ENCODE measurements at places on chromosomes 1 and 21.
A peak's percentile ranks its signal among the peaks of the same experiment; 100 is the strongest.

GRCh38 chr1:162571696-162572095 is 10.2 kb downstream of the UAP1 start:
- no peak for DNase-seq

DNA sequence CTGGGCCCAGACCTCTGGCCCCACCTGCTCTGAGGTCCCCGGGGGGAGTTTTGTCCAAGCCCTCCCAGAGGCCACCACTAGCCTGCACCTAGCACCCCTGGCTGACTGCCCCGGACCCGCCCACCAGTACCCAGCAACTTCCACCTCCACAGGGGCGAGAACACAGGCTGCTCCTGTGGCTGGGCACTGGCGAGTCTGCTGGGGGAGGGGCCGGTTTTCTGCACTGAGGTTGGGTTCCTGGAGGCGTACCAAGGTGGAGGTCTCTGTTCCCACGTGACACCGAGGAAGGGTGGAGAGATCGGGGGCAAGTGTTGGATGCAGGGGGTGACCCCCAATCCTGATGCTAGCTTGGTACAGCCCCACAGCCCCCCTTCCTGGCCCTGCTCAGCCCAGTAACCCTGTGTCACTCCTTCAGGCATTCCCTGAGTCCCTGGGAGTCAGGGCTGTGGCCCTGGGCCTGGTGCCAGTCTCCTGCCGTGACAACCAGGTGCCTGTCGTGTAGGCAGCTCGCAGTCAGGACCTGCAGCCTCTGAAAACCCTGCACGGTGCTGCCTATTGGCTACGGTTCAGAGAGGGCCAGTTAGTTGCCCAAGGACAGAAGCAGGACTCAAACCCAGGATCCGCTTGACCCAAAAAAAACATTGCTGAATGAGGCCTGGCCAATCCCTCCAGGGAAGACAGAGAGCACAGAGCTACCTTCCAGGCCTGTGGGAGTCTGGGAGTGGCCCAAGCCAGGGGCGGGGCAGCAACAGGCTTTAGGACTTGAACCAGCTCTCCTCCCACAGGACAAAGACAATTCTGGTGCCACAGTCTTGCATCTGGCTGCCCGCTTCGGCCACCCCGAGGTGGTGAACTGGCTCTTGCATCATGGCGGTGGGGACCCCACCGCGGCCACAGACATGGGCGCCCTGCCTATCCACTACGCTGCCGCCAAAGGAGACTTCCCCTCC is 3.1 kb downstream of the ESPN start:
- no peak for DNase-seq

GRCh38 chr1:7645751-7646048 is 125.4 kb upstream of the VAMP3 start:
- DNase-seq: no peak

- no peak for DNase-seq
Measured at GRCh38 chr21:39720126-39720778, 24.7 kb upstream of the IGSF5 start.

DNA sequence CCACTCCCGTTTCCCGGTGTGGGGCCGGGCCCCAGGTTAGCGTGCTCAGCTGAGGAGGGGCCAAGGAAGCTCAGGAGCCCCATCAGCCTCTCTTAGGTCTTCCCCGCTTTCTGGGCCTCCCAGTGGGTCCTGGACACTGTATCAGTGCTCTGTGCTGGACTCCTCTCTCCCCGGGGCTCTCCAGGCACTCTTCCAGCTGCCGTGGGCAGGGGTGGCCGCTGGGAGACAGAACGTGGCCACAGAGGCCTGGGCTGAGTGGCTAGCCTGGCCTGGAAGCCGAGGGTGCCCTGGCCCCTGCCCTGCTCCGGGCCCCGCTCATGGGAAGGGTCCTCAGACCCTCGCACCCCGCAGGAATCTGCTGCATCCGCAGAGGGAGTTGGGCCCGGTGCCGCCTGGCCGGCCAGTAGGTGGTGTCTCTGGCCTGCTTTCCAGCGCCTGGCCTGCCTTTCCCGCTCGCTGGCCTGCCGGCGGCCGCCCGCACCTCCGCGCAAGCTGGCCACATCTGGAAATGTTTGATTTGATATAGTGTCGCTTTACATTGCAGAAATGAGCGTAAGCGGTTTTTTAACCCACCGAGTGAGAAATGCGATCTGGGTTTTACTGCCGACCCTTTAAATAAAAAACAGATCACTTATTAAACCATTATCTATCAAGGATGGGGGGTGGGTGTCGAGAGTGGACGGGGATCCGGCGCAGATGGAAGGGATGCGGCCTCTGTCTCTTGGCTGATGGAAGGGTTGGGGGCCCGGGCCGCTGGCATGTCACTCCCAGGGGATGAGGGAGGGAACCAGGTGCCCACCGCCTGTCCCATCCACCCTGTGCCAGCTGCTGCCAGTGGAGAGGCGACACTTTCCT is 74.4 kb upstream of the TTC34 start:
- DNase-seq: no peak

GRCh38 chr1:110003747-110004428 is 19.3 kb downstream of the AHCYL1 start:
- peak; percentile 91 for DNase-seq

GRCh38 chr21:36816561-36817130 is 117.7 kb downstream of the SIM2 start:
- DNase-seq: no peak

- DNase-seq: no peak
Measured at GRCh38 chr1:97780884-97781283, 139.9 kb downstream of the DPYD start.

- no peak for DNase-seq
Measured at GRCh38 chr1:112710586-112710985, 3.7 kb upstream of the RHOC start.

- no peak for DNase-seq
Measured at GRCh38 chr1:94726981-94727685, 93.0 kb upstream of the SLC44A3 start.

- no peak for DNase-seq
Measured at GRCh38 chr1:54355931-54356679, 50.1 kb downstream of the SSBP3 start.

GRCh38 chr1:81224222-81224621 is 576.5 kb upstream of the ADGRL2 start:
- DNase-seq: no peak

GRCh38 chr1:86913399-86913895 is 479 bp downstream of the SELENOF start:
- no peak for DNase-seq

GRCh38 chr1:32536764-32537163 is 2.5 kb upstream of the ZBTB8A start:
- DNase-seq: no peak

GRCh38 chr1:114676115-114676514 is 6.3 kb upstream of the DENND2C start:
- DNase-seq: no peak

DNA sequence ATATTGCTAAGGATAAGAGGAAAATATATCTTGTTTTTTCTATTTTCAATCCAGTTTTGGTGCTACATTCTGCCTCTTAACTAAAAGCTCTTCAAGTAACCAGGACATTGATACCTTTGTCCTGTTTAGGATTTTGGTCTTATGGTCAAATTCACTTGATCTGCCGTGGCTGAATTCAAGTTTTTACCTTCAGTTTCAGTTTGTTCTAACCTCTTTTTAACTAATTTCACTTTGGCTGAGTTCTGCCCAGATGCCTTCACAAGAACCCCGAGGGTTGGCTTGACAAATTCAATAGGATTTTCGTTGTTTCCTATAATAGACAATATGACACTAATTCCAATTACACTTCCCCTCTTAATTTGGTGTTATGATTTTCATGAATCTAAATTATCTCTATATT is 84.5 kb upstream of the C1orf21 start:
- no peak for DNase-seq

GRCh38 chr1:186740324-186740723 is 60.1 kb upstream of the PTGS2 start:
- DNase-seq: no peak

- no peak for DNase-seq
Measured at GRCh38 chr1:153527683-153528040, 8.1 kb downstream of the S100A6 start.

DNA sequence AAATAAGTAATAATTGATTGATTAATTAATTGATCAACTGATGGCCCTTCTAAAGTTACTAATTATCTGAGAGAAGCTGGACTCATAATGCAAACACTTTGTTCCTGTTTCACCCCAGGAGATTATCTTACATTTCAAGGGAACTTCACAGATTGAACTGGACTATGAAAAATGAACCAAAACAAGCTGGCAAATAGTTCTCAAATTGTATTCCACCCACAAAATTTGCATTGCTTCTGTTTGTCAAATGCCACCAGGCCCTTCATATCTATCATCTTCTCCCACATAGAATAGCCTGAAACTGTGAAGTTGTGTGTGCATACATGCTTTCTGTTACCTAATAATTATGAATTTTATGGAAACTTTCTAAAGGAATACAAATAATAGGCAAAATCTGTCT is 104.0 kb downstream of the ZNF281 start:
- no peak for DNase-seq

DNA sequence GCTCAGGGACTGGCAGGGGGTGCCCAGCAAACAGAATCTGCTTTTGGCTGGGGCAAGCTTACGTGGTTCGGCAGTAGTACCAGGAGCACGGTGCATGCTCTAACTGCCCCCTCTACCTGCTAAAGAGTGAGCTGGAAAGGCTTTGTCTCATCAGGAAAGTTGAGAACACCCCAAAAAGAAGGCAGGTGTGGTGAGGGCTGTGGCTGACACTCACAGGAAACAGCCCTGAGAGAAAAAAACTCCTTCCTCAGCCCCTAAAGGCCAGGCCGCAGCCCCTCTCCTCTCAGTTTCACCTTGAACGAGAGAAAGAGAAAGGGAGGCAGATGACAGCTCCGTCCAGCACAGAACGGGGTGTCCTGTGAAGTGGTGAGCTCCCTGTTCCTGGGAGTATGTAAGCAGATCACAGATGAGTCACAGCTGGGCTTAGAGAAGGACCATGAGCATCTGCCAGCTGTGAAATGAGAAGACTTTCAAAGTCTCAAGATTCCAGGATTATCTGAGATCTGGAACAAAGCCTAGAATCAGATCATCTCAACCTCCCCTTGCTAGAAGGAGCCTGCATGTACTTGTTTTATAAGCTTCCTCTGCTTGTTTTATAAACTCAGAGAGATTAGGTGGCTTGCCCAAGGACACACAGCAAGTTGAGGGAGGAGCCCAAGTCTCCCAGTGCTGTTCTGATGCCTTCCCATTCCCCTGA is 13.4 kb downstream of the LAPTM5 start:
- no peak for DNase-seq

DNA sequence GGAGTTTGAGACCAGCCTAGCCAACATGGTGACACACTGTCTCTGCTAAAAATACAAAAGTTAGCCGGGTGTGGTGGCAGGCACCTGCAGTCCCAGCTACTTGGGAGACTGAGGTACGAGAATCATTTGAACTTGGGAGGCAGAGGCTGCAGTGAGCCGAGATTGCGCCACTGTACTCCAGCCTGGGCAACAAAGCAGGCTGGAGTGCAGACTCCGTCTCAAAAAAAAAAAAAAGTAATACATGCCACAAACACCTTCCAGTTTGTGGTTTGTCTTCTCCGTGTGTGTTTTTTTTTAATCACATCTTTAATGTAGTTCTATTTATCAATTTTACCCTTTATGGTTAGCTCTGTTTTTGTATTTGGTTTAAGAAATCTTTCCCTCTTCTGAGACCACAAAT is 22.3 kb downstream of the POGZ start:
- no peak for DNase-seq

DNA sequence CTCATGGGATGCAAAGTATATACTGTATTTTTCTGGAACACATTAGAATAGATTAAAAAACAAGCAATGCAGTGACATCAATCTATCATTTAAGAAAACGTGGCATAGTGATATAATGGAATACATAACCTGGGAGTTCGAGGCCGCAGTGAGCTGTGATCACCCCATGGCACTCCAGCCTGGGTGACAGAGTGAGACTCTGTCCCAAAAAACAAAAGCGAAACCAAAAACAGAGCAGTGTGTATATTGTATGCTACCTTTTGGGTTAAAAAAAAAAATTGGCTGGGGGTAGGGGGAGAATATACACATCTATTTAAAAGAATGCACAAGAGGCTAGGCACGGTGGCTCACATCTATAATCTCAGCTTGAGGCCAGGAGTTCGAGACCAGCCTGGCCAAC is 13.5 kb downstream of the SLC2A1 start:
- DNase-seq: no peak

GRCh38 chr1:205236951-205237475 is 9.3 kb downstream of the TMCC2 start:
- DNase-seq: no peak

- peak; percentile 87 for DNase-seq
Measured at GRCh38 chr1:59150577-59151386, 146.1 kb upstream of the FGGY start.

DNA sequence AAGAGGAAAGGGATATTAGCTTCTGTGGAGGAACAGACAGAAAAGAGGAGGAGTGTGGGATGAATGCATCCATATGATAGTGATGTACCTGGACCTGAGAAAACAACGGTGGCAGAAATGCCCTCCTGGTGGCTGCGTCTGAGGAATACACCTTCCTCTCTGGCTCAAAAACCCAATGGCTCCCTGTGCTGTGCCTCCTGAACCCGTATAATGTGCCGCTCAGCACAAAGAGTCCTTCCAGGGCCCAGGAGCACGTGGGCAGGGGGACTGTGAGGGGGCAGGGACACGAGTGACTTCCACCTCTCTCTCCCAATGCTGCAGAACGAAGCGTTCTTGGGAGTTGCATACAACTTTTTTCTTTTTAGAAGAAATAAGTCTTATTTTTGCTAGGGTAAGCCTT is 31.2 kb downstream of the IRF2BP2 start:
- DNase-seq: no peak

DNA sequence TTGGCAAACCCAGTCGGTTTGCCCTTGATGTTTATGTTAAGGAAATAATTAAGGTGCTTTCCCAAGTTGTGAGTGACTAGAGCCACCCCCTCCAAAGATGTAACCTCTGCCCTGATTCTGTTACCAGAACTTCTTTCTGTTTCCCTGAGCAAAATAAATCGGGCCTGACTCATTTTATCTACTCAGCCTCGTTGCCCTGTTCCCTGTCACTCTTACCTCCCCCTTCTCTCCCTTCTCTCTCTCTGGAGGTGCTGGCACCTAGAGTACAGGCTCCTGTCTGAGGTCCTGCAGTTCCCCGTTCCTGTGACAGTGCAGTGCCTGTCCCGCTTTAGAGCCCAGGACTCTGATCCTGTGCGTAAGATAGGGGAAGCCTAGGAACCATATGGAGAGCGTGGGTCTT is 35.4 kb downstream of the CXADR start:
- DNase-seq: no peak

GRCh38 chr1:82837766-82838465 is 1037.2 kb downstream of the ADGRL2 start:
- no peak for DNase-seq

DNA sequence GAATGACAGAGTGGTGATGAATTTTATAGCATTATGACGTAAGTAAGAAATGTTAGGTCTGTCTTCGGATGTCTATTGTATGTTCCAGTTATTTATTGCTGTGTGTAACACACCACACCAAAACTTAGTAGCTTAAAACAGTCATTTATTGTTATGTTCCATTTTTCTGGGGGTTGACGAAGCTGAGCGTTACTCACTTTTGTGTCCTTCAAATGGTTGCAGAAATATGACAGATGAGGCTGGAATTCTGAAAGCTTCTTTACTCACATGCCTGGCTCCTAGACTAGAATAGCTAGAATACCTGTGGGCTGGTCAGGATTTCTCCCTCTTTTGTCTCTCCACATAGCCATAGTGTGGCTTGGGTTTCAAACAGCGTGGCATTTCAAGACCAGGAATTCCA is 62.1 kb upstream of the S1PR1 start:
- DNase-seq: no peak

GRCh38 chr1:160328184-160328583 is 14.9 kb downstream of the COPA start:
- DNase-seq: no peak

- no peak for DNase-seq
Measured at GRCh38 chr1:211257826-211258225, 1.3 kb upstream of the RCOR3 start.

GRCh38 chr1:205668951-205669340 is 11.4 kb downstream of the SLC45A3 start:
- no peak for DNase-seq

Data from uterus (tissue), 4 donors.